NK-92 treated with Interleukin-12 subunit alpha and Interleukin-12 subunit beta, amount 100 ng/mL, for 24 hours (cell line): ENCODE measurements at places on chromosomes 7 and 10.

DNA sequence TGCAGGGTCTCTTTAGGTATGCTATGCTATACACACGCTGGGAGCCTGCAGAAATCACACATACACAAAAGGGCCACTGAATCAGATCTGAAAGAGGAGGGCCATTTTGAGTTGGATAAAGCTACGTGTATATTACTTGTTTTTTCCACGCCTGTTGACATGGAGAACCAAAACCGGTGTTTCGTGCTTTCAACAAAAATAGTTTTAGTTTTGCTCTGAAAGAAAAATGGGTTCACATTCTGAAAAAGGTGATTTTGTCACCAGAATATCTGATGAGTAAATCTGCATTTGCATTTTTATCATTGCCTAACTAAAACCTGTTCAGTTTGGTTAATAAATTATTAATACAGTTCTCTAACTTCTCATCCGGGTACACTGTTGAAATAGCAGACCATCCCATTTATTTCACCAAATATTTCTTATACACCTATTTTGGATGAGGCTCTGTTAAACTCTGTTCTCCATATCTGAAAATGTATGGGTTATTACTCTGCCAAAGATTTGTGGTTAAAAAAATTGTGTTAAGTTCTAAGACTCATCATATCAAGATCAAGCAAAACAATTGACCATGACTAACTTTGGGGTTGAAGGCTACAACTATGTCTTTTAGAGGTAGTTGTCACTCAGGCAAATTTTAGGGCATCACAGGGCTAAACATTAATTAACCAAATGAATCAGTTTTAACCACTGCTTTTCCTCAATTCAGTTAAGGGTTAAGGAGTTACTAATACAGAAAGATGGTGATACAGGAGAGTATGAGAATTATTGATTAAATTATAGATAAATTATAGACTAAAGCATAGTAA is 101.2 kb upstream of the RPA3 start:
- DNase-seq: no peak

DNA sequence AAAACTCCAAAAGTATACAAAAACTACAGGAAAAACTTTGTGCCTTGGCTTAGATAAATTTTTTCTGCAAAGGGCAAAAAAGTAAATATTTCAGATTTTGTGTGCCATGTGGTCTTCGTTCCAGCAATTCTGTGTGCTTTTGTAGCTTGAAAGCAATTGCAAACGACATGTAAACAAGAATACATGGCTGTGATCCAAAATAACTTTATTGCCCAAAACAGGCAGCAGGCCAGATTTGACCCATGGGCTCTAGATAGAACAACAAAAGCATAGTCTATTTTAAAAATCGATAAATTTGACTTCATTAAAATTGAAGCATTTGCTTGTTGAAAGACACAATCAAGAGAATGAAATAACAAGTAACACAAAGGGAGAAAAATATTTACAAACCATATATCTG is 336.6 kb downstream of the HPSE2 start:
- no peak for DNase-seq

DNA sequence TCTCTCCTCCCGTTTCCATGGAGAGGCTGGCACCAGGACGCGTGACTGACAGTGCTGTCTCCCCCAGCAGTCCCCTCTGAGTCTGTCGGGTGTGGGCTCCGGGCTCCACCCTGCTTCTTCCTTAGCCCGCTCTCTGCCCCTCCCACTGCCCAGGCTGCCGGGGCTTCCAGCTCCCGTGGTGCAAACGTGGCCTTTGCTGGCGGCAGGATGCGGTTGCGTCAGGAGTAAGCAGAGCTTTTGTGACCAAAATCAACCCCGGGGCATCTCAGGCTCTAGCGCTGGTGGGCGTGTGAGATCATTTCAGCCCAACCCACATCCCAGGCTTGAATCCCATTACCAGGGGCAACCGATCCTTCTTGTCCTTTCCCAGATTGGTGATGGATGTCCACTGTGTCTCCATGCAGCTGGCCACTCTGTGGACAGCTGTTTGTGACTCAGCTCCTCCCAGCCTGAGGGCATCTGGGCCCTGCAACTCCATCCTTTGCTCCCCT is 28.2 kb downstream of the PTPRE start:
- no peak for DNase-seq

GRCh38 chr7:128880791-128881457 is 18.3 kb downstream of the ATP6V1F start:
- DNase-seq: no peak
